ENCODE measurements at places on chromosomes 13 and 19.

GRCh38 chr13:40568246-40569023 lies 98.0 kb downstream of the FOXO1 start:
- no peak for DNase-seq

- DNase-seq = no peak
Observed at GRCh38 chr19:38252941-38253691, 3.1 kb downstream of the PPP1R14A start.

- no peak for DNase-seq
Observed at GRCh38 chr13:54989418-54989817, 1960.8 kb downstream of the OLFM4 start.

- peak; percentile 63 for DNase-seq
Observed at GRCh38 chr19:13164343-13165161, 14.3 kb downstream of the IER2 start.

- DNase-seq = no peak
Observed at GRCh38 chr13:108860418-108860817, 231.0 kb downstream of the MYO16 start.

DNA sequence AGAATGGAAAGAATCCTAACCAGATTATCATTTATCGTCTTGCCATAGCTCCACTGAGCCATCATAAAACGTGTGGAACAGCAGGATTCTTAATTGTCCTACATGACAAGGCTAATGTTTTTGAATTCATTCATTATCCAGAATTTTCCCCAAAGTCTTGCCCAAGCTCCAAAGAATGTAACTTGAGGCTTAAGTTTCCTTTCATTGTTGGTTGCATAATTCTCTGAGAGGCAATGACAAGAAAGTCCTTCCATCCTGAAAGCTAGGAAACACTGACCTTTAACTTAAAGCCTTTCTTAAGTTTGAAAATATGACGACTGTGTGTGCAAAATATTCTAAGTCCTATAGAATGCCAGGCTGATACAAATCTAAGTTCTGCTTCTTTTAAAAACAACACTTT lies 546.1 kb downstream of the SUCLA2 start:
- no peak for DNase-seq

DNA sequence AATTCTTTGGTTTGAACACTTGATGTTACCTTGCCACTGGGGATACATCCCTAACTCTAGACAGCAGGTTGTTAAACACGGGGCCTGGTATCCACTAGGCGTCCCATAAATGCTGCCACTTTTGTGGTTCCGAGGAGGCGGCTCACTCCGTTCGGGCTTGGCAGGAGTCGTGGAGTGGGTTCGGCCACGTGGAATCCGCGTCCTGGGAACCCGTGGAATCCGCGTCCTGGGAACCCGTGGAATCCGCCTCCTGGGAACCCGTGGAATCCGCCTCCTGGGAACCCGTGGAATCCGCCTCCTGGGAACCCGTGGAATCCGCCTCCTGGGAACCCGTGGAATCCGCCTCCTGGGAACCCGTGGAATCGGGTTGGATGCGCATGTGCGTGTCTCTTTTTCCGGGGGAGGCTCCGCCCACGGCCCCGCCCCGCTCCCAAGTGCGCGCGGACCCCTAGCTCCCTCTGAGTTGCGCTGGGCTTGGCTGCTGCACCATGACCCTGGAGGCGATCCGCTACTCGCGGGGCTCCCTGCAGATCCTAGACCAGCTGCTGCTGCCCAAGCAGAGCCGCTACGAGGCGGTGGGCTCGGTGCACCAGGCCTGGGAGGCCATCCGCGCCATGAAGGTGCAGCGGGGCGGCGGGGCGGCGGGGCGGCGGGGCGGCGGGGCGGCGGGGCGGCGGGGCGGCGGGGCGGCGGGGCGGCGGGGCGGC lies at the start of gene MRI1:
MRI1 (plus strand) TSS at position 422 of the 707 bp plus-strand sequence; CDS start at position 489, 67 bp downstream.
- peak; percentile 74 for DNase-seq

DNA sequence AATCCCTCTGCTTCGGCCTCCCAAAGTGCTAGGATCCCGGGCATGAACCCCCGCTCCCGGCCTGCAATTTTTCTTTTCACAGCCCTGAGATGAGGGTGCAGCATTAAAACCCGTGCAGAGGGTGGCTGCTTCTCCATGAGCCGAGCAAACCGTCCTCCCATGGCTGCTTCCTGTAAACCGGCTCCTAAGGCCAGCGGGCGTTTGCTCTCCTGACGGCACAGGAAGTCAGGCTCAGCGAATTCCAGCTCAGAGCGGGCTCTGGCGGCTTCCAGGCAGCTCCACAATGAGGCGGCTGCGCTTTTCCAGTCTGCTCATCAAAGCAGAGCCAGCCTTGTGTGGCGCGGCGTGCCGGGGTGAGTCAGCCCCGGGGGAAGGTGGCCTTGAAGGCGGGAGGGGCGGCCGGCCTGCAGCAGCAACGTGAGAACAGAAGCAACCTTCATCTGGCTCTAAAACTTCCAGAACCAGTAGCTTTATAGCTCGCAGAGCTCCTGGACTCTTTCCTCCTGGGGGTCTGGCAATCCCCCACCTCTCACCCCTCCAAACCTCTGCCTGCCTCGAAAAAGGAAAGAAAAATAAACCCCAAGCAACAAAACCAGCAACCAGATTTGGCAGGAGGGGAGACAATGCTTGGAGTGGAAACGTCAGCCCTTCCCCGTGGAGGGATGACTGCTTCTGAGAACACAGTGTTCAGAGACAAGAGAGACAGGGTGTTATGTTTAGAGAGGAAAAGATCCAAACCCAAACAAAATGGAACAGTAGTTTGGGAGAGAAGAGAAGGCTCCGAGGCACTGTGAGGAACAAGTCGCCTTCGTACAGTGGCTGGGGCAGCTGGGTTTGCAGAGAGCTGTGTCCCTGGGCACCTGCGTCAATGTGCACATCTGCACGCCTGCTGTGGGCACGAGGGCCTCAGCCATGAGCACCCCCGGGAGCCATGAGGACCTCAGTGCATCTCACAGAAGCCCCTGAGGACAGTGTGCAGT lies 67.8 kb downstream of the GADD45B start:
- DNase-seq = peak; percentile 72

- DNase-seq = no peak
Observed at GRCh38 chr13:79870123-79870522, 389.2 kb downstream of the NDFIP2 start.

- DNase-seq = no peak
Observed at GRCh38 chr13:75752826-75753225, 116.7 kb downstream of the LMO7 start.

- no peak for DNase-seq
Observed at GRCh38 chr13:92317066-92317465, 909.5 kb upstream of the GPC6 start.

- no peak for DNase-seq
Observed at GRCh38 chr19:29193155-29193554, 19.8 kb downstream of the UQCRFS1 start.

DNA sequence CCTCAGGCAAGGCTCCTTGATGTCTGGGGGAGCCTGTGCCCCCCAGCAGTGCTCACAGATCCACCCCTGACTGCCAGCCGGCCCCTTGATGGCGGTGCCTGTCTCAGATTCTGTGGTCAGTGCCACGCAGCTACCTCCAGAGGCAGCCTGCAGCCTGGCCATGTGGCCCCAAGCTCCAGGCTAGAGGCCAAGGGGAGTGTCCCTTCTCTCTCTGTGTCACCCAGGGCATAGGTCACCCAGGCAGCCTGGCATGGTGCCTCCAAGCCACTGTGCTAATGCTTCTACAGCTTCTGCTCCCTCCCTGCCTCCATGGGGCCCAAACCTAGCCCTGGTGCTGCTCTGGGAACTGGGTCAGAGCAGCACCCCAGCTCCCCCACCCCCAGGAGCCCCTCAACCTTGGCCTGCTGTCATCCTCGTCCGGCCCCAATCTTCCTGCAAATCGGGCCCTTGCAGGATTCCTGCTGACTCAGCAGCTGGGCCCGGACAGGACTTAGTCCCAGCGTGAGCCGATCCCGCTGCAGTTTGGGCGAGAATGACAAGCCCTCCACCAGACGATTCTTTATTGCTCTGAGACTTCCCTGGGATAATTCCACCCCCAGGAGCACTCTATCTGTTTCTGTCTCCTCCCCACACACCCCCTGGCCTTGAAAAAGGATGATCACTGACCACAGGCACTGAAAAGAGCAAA lies 2.8 kb upstream of the ARL11 start:
- DNase-seq = no peak

DNA sequence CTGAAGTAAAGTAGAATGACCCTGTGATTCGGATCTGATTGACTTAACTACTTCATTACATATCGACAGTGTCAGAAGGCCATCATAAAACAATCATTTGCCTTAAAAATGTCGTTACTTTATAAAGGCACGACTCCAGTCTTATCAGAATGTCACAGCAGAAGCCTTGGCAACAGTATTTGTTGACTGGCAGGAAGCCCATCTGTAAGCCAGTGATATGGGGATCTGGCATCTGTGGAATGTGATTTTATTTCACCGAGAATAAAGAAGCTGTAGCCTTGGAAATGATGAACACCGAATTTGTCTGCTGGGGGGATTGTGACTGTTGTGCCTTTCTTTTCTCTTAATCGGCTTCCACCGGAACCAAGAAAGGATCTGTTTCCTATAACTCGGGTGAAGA lies 362.5 kb downstream of the TDRD3 start:
- DNase-seq = no peak

- no peak for DNase-seq
Observed at GRCh38 chr19:9065457-9066014, 21.3 kb upstream of the OR1M1 start.

- DNase-seq = no peak
Observed at GRCh38 chr19:38707512-38708114, 36.7 kb downstream of the CAPN12 start.

GRCh38 chr13:93259527-93260080 lies 33.0 kb downstream of the GPC6 start:
- DNase-seq = no peak

DNA sequence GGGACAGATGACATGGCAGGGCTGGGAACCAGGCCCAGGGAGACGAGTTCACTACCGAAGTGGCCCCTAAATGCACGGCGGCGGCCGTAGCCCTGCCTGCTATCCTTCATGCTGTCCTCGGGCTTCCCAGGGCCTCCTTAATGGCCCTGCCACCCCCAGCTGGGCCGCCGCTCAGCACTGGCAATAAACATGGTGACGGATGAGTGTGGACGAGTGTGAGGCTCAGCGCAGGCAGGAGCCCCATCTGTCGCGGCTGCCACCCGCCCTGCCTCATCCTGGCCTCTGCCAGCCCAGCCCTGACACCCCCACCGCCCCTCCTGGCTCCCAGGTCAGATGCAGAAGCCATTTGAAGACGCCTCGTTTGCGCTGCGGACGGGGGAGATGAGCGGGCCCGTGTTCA lies 13.6 kb downstream of the PIN1 start:
- no peak for DNase-seq

- peak; percentile 52 for DNase-seq
Observed at GRCh38 chr19:4140237-4140711, 13.2 kb upstream of the CREB3L3 start.

DNA sequence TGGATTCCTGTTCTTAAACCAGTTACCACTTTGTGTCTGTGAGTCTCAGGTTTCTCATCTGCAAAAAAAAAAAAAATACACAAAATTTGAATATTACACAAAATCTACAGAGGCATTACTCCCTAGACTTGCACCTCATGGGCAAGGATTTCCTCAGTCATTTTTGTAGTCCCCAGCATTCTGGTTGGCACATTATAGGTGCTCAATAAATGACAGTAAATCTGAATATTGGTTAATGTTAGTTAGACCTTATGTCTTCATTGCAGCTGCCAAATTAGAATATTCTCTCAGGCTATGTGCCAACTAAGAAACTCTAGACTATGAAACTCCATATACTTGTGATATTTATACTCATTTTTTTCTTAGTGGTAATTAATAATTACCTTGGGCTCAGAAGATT lies 2.2 kb downstream of the ZNF507 start:
- no peak for DNase-seq

DNA sequence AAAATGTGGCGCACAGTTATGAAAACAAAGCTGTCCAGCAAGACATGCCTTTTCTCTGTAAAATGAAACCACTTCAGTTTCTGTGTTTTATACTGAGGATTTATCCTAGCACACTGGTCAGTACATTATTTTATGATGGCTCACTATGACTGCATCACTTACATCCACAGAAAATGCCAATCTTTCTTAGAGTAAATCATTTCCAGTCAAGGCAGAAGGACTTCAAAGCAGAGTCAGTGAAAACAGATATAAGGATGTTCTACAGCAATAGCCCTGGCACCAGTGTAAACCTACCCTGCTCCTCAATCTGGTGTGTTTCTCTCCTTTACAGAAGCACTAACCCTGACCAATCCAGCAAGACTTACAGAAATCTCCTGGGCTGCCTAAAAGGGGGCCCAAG lies 473.5 kb downstream of the GPC6 start:
- DNase-seq = no peak

DNA sequence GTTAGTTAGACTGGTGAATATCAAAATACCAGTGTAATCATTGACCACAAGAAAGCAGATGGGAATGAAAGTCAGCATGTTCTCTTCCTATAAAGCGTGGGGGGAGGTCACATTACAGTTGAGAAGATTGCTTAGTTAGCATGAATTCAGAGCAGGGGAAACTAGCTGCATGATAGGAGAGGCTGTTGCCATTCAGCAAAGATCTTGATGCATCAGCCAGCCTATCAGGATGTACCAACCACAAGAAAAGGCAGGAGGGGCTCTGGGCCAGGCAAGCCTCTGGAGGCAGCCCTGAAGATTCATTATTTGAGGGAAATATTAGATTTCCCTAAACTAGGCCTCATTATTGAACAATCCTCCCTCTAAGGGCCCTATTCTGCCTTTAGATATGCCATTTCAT lies 5.0 kb upstream of the MTMR6 start:
- DNase-seq = no peak

- no peak for DNase-seq
Observed at GRCh38 chr19:15197275-15197941, 3.4 kb downstream of the NOTCH3 start.

DNA sequence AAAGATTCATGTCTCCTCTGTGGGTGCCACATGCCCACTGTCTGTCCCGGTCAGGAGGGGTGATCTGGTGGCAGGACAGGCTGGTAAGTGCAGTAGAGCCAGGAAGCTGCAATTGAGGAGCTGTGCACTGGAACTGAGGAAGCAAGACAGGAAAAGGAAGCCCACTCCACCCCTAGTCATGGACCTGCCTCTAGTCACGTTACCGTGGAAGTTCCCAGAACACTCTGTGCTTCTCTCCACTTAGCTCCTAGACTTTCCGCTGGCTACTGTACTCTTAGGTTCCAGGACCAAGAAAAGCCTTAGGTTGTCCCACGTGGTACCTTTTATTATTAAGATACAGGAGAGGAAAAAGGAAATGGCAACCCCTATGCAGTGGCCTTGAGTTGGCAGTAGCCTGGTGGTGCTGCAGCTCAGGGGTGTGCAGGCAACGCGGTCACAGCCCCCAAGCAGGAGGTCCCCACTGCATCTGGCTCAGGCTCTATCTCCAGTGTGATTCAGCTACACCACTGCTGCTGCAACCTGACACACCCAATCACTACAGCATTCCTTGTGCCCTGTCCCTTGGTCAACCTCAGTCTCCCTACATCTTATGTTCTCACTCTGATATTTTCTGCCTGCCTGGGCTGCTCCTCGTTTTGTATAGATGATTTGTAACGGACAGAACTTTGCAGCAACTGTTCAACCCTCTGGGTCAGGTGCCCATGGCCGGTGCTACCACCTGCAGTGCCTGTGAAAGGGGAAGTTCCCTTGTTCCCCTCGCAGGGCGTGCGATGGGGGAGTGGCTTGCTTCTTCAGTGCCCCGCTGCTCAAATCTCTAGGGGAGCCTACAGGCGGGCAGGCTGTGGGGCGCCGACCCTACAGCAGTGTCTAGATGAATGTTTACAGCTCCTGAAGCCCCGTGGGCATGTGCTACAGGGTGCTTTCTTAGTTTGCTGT lies 24.4 kb upstream of the GPR12 start:
- DNase-seq = no peak

GRCh38 chr13:109715902-109716301 lies 70.5 kb downstream of the IRS2 start:
- DNase-seq = no peak
